ENCODE measurements at places on chromosomes 4 and X.

- DNase-seq = no peak
These were observed 7.8 kb downstream of the GATB start for GRCh38 chr4:151753056-151753455.

GRCh38 chr4:98688411-98689290 is 30.2 kb upstream of the TSPAN5 start:
- peak; percentile 60 for DNase-seq

GRCh38 chr4:172344308-172344938 is 531.2 kb downstream of the GALNTL6 start:
- DNase-seq = no peak

DNA sequence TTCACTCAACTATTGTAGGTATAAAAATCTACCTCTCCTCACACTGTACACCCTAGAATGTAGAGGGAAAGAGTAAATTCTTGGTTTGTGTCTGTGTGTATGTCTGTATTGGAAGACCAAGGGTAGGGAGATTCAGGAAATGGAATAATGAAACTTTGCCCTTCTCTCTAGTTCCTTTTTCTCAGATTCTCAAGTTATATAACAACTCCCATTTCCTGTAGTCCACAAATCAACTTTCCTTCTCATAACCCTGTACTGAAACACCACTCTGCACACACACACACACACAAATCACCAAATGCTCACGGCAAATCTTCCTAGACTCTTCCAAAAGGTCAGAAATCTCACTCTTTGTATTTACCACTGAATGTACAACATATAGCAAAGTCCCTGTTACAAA is 824.5 kb upstream of the DIAPH2 start:
- no peak for DNase-seq

GRCh38 chrX:55742649-55743048 is 25.1 kb downstream of the RRAGB start:
- no peak for DNase-seq

DNA sequence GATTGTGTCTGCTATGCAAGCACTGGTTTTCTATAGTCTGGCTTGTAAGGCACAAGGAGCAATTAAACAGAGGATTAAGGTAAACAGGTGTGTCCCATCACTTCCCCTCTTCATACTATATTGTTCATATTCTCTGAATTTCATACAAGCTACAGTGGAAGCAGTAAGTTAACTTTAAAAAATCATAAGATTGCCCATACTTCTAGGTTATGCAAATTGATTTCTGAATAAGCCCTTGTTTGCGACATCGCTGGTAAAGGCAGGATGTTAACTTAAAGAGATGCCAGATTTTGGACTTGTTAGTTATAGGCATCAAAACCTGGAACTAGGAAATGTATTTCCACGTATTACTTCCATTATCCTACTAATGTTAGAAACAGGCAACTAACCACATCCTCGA is 1.0 kb upstream of the TMEM131L start:
- peak; percentile 42 for DNase-seq

DNA sequence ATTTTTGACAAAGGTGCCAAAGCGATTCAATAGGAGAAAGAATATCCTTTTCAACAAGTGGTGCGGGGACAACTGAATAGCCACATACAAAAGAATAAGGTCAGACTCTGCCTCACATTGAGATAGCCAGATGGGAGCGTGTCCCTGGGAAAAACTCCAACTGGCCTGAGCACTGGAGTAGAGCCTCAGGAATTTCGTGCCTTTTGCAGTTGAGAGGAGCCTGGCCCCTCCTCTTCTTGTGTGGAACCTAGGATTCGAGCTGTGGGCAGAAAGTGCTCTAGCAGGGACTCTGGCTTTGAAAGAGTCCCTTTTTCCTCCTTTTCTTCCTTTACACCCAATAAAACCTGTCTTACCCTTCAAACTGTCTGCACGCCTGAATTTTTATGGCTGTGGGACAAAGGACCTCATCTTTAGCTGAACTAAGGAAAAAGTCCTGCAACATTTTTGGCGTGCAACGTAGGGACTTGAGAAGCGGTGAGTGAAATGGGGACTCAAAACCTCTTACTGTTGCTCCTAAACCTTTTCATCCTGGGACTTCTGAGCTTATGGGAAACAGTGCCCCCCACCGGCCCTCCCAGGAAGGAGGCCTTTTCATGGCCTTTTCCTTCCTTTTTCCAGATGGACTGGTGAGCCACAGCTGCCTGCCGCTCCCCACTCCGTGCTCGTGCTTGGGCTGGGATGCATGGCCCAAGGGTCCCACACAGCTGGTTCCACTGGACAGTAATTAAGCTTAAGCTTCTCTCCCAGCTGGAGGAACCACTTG is 68.6 kb downstream of the BMP15 start:
- DNase-seq = no peak
